Heart right ventricle (tissue), 16 donors: ENCODE measurements at places on chromosomes 7 and 10. TPM values are rescaled to one million over a fixed set of nuclear protein-coding genes. Genes with fewer than 3 reads are reported as not detected.

ATOH7 gene
- total RNA-seq = not detected

PTF1A gene
- total RNA-seq = not detected

PON3 gene
- total RNA-seq = 0.36 TPM

AMPH gene
- 3.5 TPM for total RNA-seq

LAMB1 gene
- total RNA-seq = 45.9 TPM

RBP4 gene
- total RNA-seq = 1.9 TPM

DNA sequence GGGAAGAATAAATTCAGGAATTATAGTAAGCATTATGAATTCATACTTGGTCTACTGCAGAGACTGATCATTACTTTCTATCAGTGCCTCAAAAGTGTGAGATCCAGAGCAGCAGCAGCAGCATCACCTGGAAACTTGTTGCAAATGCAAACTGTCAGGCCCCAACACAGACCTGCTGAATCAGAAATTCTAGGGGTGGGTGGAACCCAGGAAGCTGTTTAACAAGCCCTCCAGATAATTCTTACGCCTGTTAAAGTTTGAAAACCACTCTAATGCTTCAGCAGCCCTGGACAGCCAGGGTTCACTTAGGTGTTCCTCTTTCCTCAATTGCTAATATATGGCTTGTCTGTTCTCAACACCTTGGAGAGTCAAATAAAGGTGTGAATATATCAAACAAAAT lies 19.5 kb downstream of the CACUL1 start:
- no peak for DNase-seq

- DNase-seq = no peak
Measured at GRCh38 chr7:157522954-157523353, 186.2 kb downstream of the DNAJB6 start.

GRCh38 chr7:88280801-88281200 lies 25.9 kb downstream of the STEAP4 start:
- no peak for DNase-seq

DNA sequence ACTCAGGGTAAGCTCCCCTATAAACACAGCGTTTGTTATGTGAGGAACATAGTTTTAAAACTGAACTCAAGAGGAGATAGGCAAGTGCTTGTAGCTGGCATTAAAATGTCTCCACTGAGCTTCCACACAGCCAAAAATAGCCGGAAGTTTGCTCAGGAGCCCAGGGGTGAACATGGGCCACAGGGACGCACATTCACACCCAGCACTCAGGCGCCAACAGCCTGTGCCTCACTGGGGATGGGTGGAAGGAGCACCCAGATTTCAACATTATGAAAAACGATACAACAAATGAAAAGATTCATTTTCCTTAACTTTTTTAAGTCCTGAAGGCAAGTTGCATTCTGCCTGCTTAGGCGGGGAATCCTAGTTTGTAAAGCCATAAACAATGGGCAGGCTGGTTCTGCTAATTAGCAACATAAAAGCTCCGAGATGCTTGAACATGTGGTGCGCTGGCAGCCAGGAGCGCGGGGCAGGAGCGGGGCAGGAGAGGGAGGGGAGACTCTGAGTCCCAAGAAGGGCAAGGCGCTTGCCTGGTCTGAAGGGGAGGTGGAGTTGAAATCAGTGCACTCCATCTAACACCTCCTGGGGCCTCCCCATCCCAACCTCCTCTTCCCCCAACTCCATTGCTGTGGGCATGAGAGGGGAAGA lies 235.9 kb downstream of the COBL start:
- no peak for DNase-seq
